ENCODE measurements at places on chromosomes 4 and X. TPM values are rescaled to one million over a fixed set of nuclear protein-coding genes. Genes with fewer than 3 reads are reported as not detected.
A peak's percentile ranks its signal among the peaks of the same experiment; 100 is the strongest.

The CT45A3 gene
- polyA plus RNA-seq, result not detected

The GAGE13 gene
- not detected for polyA plus RNA-seq

The SPATA18 gene
- 1.1 TPM for polyA plus RNA-seq

DNA sequence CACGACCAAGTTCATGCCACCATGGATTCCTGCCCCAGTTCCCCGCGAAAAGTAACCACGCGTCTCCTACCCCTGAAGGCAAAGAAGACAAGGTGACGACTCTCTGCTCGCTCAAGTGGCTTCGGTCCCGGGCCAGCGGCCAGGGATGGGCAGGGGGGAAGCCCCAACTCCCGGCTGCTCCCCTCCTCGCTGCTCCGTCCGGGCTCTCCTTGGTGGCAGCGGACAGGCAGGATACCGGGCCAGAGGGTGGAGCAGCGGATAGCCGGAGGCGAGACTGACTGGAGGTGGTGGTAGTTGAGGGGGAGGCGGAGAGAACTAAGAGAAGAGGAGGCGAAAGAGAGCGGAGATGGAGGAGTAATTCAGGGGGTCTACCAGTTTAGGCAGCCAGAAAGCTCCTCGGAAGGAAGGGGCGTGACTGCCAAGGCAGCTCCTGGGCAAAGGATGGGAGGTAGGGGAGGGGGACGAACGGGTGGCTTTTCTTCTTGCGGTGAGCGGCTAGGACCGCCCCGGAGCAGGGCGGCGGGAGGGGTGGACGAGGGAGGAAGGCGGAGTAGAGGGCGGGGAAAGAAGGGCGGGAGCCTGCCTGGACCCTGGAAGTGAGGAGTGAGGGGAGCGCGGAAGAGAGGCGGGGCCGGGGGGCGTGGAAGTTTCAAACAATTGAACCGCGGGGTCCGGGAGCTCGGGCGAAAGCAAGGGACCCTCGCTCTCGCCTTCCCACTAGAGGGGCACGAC lies at the start of gene AMOT:
Gene AMOT (minus strand): TSS at position 450 of the 732 bp plus-strand sequence. CDS start 17,705 bp downstream, outside the sequence.
- peak; percentile 77 for DNase-seq

GRCh38 chr4:3531318-3531878 lies 824 bp downstream of the LRPAP1 start:
- peak; percentile 29 for DNase-seq

DNA sequence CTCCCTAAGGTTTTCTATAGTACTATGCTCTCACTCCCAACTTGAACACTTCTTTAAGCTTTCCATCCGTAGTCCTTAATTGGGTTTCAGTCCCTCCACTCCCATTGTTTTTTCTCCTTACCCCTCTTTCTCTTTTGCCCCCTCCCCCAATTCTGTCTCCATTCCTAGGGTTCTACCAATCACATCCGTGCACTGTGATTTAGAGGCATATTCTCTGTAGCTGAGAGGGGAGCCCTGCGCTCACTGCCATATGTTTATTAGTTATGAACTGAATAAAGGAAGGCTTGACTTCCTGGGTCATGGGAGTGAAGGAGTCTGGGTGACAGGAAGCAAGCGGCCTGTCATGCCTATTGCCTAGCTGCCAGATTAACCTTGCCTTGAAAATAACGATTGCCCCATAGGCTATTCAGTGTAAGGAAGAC lies 471 bp downstream of the MCTS1 start:
- DNase-seq, result peak; percentile 55

- DNase-seq, result no peak
Measured at GRCh38 chr4:19945501-19945900, 306.2 kb upstream of the SLIT2 start.

DNA sequence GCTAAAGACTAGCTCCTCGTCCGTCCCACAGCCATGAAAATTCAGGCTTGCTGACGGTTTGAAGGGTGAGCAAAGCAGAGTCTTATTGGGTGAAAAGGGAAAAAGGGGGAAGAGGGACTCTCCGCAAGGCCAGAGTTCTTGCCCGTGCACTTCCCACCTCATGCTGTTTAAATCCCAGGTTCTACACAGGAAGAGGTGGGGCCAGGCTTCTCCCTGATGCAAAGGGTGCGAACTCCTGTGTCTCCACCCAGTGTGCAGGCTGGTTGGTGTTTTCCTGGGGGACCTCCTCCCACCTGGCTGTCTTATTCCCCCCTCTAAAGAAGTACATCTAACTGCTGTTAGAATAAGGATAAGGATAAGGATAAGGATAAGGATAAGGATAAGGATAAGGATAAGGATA lies 18.0 kb upstream of the LANCL3 start:
- no peak for DNase-seq

- DNase-seq, result no peak
Measured at GRCh38 chr4:153547520-153547919, 81.4 kb downstream of the TMEM131L start.
